CD4-positive, alpha-beta T cell (primary cell): ENCODE measurements at places on chromosomes 6 and 20. TPM values are rescaled to one million over a fixed set of nuclear protein-coding genes. Genes with fewer than 3 reads are reported as not detected.
A peak's percentile ranks its signal among the peaks of the same experiment; 100 is the strongest.

- H3K27me3 ChIP-seq: no peaks in the 10 kb centered on the region
- H3K4me1 ChIP-seq: no peaks in the 10 kb centered on the region
- no peak for DNase-seq
Measured at GRCh38 chr6:89910902-89911240, 16.6 kb downstream of the GJA10 start.

The PLAGL1 gene
- total RNA-seq: 1.0 TPM

DNA sequence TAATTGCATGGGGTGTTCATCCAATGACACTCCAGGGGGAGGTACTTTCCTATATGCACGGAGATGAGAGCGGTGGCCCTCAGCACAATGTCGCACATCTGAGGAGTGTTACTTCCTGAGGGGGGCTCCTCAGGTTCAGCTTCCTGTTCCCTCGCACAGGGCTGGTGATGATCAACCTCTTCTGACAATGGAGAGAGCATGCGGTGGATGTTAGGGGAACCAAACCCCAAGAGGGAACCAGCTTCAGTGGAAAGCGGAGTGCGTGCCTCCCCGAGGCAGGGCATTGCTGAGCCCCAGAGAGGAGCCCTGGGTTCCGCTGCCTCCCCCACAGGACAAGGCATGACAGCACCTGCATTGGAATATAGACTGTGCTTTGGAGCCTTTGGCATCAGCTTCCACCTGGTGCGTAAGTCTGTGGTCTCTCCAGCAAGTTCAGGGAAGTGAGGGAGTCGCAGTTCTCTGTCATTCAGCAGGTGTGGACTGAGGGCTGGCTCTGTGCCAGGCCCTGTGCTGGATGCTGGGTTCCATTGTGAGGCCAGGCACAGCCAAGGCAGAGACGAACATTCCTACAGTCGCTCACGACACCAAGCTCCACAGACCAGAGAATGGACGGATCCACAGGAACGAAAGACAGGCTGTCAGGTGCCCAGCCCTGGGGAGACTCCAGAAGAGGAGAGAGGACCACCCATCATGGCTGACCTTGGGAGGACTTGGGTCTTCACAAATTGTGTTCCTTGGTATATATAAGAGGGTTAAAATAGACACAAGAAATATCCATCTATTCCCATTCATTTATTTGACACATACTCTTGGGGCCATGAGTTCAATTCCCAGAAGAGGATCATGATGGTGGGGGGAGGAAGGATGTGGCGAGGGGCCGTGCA, 3.9 kb upstream of the ZNF831 start:
- H3K27ac ChIP-seq: peak overlapping the region; percentile 95
- H3K4me1 ChIP-seq: peaks cover 68% of the 10 kb centered on the region
- DNase-seq: peak; percentile 63
- no peaks in the 10 kb centered on the region for H3K27me3 ChIP-seq
- peak overlapping the region; percentile 70 for H3K4me3 ChIP-seq

DNA sequence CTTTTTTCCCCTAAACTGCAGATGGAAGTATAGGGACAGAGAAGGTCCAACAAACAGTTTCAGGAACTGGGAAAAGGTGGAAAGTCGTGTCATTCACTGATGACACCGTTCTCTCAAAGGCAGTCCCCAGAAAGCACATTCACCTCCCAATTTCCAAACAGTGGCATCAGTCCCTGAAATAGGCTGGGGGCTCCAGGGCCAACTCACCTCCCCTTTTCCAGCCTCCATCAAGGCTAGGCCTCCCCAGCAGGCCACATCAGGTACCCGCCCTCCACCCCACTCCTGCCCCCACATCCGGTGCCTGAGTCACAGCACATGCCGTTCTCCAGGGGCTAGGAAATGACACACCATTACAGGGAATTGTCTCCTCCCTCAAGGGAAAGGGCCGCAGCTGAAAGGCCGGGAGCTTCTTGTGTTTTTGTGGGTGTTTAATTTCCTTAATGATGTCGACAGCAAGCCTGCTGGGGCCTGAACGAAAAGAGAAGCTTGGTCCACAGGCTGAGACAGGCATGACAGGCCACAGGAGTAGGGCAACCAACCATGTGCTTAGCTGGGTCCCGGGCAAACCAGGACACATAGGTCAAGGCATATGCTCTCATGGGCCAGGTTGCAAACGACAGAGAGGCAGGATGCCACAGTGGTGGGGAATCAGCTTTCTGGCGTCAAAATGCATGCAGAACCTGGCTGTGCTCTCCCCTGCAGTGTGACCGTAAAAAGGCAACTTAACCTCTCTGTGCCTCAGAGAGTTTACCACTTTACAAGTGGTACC, 39.2 kb downstream of the ZMYND8 start:
- H3K27ac ChIP-seq: peak overlapping the region; percentile 37
- peak; percentile 25 for DNase-seq
- no peaks in the 10 kb centered on the region for H3K27me3 ChIP-seq
- peaks cover 53% of the 10 kb centered on the region for H3K4me1 ChIP-seq
- no peak overlapping the region for H3K4me3 ChIP-seq
- peaks cover 6% of the 10 kb centered on the region for H3K36me3 ChIP-seq

The HDGFL1 gene
- not detected for total RNA-seq

The PDE10A gene
- not detected for total RNA-seq

The SIRPG gene
- total RNA-seq: 28.0 TPM

The COX4I2 gene
- total RNA-seq: not detected

- H3K27me3 ChIP-seq: no peaks in the 10 kb centered on the region
- H3K36me3 ChIP-seq: peaks cover 37% of the 10 kb centered on the region
- peak overlapping the region; percentile 90 for H3K4me3 ChIP-seq
Measured at GRCh38 chr6:143843677-143843999, 500 bp downstream of the LTV1 start.

- peak; percentile 62 for DNase-seq
- no peaks in the 10 kb centered on the region for H3K36me3 ChIP-seq
- no peak overlapping the region for H3K27ac ChIP-seq
- H3K27me3 ChIP-seq: no peaks in the 10 kb centered on the region
- H3K4me1 ChIP-seq: peaks cover 4% of the 10 kb centered on the region
Measured at GRCh38 chr6:29516108-29516507, 28.4 kb upstream of the MAS1L start.

DNA sequence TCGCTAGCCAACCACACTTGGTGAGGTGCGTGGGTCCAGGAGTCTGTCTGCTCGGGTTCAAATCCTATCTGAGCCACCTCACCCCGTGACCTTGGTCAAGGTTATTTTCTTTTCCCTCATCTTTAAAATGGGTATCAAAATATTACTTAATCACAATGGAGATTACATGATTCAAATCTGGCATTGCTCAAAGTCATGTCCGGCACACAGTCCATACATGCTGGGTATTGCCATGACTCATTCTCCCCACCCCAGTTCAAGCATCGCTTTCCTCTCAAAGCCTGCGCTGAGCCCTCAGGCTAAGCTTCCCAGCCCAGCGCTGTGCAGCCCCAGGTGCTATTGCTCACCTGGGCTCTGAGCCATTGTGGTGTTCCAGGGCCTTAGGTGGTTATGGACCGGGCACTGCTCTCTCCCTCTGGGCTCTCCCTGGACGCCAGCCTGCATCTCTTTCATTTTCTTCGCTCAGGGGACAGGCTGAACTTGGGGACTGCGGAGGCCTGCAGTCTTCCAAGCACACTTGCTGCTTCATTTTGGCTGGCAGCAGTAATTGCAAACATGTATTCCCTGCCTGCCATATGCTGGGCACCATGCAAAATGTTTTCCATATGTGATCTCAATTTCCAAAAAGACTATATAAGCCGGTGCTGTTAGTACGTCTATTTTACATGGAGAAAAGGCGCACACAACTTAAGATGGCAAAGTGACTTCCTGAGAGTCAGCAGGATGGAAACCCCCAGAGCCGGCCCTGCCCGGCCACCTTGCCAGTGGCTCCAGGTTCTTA, 27.3 kb downstream of the WRNIP1 start:
- H3K4me1 ChIP-seq: peaks cover 27% of the 10 kb centered on the region
- H3K27ac ChIP-seq: no peak overlapping the region
- peaks cover 6% of the 10 kb centered on the region for H3K36me3 ChIP-seq
- H3K27me3 ChIP-seq: no peaks in the 10 kb centered on the region

DNA sequence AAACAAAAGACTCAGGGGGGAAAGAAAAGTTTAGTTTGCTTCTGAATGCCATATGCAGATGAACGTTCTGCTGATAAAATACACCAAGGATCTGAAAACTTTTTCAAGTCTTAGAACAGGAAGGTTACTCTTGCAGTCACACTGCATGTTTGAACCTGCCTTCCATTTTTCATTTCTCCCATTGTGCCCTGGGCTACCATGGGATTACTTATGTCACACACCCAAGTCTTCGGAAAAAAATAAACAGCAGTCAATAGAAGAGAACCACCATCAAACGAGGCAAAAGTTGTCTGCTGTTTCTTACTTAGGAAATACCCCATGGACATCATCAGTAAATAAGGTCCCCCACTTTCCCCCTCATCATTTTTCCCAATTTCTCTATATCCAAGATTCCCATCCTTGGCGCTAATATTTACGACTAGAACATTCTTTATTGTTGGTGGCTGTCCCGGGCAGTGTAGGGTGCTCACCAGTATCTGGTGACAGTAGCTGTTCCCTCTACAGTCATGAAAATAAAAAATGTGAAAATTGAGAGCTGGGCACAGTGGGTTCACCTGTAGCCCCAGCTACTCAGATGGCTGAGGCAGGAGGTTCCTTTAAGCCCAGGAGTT, 202.5 kb downstream of the BCAS1 start:
- H3K27ac ChIP-seq: peak overlapping the region; percentile 64
- H3K4me1 ChIP-seq: peaks cover 55% of the 10 kb centered on the region
- H3K4me3 ChIP-seq: no peak overlapping the region
- H3K36me3 ChIP-seq: no peaks in the 10 kb centered on the region
- no peaks in the 10 kb centered on the region for H3K27me3 ChIP-seq
- no peak for DNase-seq

- no peak for DNase-seq
- no peak overlapping the region for H3K27ac ChIP-seq
- H3K27me3 ChIP-seq: no peaks in the 10 kb centered on the region
- H3K36me3 ChIP-seq: no peaks in the 10 kb centered on the region
- H3K4me1 ChIP-seq: no peaks in the 10 kb centered on the region
- no peak overlapping the region for H3K4me3 ChIP-seq
Measured at GRCh38 chr6:69994251-69994650, 127.9 kb downstream of the COL19A1 start.

DNA sequence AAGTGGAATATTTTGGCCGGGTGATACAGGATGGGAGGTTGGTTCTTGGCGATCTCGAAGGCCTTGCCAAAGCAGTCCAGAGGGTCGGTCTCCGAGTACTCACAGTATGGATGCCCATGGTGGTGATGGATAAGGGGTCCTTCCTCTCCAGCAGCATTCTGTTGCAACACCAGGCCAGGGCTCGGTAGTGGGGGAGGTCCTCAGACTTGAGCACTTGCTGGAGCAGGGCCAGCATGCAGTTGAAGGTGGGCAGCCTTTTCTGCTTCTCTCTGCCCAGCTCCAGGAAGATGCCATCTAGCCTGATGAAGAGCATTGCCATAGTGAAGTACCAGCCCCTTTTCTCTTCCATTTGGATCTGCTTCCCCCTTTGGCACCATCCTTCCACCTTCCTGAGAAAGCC, 99.4 kb upstream of the MCHR2 start:
- no peak overlapping the region for H3K4me3 ChIP-seq
- no peaks in the 10 kb centered on the region for H3K4me1 ChIP-seq
- no peak overlapping the region for H3K27ac ChIP-seq

The PNLDC1 gene
- 0.14 TPM for total RNA-seq

DNA sequence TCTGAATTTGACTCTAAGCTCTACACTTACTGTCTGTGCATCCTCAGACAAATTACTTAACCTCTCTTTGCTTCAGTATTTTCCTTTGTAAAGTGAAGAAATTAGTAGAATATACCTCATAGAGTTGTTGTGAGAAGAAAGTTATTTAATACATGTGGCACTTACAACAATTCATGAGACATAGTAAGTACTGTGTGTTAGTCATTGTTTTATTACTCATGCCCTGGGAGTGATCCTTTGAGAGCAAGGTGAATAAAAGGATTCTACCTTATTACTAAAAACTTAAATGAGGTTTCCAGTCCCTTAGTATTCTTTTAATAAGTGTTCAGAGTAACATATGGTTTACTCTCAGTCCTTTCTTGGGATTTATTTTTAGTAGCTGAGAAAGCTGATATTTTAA, 233.6 kb upstream of the MAP3K7 start:
- H3K4me1 ChIP-seq: no peaks in the 10 kb centered on the region
- H3K4me3 ChIP-seq: no peak overlapping the region
- no peak overlapping the region for H3K27ac ChIP-seq
- H3K27me3 ChIP-seq: no peaks in the 10 kb centered on the region
- no peak for DNase-seq

GRCh38 chr6:43621078-43621835, 7.8 kb downstream of the GTPBP2 start:
- H3K27me3 ChIP-seq: no peaks in the 10 kb centered on the region
- H3K4me3 ChIP-seq: no peak overlapping the region
- H3K27ac ChIP-seq: no peak overlapping the region
- H3K4me1 ChIP-seq: peaks cover 6% of the 10 kb centered on the region
- no peak for DNase-seq

The DBNDD2 gene
- 15.7 TPM for total RNA-seq

DNA sequence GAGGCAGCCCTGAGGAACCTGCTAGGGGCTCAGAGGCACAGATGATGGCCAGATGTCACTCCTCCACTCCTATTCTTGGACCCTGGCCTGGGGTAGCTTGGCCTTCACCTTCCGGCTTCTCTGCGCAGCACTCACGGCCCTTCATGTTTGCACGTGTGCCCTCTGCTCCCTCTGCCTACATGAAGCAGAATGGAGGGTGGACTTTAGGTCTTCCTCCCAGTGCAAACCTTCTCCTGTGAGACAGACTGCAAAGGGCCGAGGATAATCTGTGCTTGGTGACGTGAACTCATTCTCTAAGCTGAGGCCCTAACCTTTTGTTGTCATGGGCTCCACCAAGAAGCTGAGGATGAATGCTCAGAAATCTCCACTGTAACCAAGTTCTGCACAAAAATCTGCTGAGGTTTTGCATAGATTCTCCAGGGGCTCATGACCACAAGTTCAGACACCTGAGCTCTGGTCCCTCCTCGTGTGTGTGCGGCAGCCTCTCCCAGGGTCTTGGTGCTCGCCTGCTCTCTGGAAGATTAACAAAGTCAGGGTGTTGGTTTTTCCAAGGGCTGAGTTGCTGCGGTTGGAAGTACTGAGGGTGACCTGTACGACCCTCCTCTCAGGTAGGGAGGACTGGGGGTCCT, 25.5 kb upstream of the FOXO3 start:
- no peaks in the 10 kb centered on the region for H3K27me3 ChIP-seq
- no peaks in the 10 kb centered on the region for H3K4me1 ChIP-seq
- H3K27ac ChIP-seq: no peak overlapping the region
- H3K36me3 ChIP-seq: no peaks in the 10 kb centered on the region
- DNase-seq: no peak

DNA sequence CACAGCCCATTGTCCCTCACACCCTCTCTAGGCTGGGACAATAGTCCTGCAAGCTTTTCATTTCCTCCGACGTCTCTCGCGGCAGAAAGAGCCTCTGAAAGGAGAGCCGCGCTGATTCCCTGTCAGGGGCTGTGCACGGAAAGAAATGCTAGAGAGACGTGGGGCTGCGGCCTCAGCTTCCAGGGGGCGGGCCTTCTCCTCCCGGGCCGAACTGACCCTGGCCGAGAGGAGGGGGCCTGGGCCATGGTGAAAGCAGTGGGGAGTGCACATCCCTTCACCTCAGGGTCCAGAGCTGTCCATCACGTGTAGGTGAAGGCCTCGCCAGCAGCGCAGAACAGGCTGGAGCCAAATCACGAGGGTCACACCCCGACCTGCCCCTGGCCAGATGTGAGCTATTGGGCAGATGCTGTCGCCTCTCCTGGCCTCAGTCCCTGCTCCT, 220.4 kb downstream of the TAF4 start:
- H3K4me3 ChIP-seq: no peak overlapping the region
- no peak for DNase-seq
- no peaks in the 10 kb centered on the region for H3K27me3 ChIP-seq
- no peaks in the 10 kb centered on the region for H3K36me3 ChIP-seq
- H3K27ac ChIP-seq: no peak overlapping the region
- H3K4me1 ChIP-seq: no peaks in the 10 kb centered on the region

- H3K4me1 ChIP-seq: no peaks in the 10 kb centered on the region
- H3K27me3 ChIP-seq: no peaks in the 10 kb centered on the region
- H3K4me3 ChIP-seq: no peak overlapping the region
Measured at GRCh38 chr6:79384845-79385244, 150.4 kb upstream of the HMGN3 start.
